Chondrocyte (in vitro differentiated cells): ENCODE measurements at places on chromosomes 4 and X. TPM values are rescaled to one million over a fixed set of nuclear protein-coding genes. Genes with fewer than 3 reads are reported as not detected.
A peak's percentile ranks its signal among the peaks of the same experiment; 100 is the strongest.

GRCh38 chrX:115013705-115014104 lies 3.7 kb downstream of the IL13RA2 start:
- H3K36me3 ChIP-seq: no peaks in the 10 kb centered on the region
- DNase-seq: no peak
- H3K4me1 ChIP-seq: no peaks in the 10 kb centered on the region
- no peak overlapping the region for H3K4me3 ChIP-seq
- no peak overlapping the region for H3K27ac ChIP-seq

- H3K36me3 ChIP-seq: peaks cover 3% of the 10 kb centered on the region
- no peak overlapping the region for H3K4me3 ChIP-seq
- H3K4me1 ChIP-seq: peaks cover 55% of the 10 kb centered on the region
- no peaks in the 10 kb centered on the region for H3K27me3 ChIP-seq
Measured at GRCh38 chr4:53479736-53480525, 102.5 kb downstream of the FIP1L1 start.

DNA sequence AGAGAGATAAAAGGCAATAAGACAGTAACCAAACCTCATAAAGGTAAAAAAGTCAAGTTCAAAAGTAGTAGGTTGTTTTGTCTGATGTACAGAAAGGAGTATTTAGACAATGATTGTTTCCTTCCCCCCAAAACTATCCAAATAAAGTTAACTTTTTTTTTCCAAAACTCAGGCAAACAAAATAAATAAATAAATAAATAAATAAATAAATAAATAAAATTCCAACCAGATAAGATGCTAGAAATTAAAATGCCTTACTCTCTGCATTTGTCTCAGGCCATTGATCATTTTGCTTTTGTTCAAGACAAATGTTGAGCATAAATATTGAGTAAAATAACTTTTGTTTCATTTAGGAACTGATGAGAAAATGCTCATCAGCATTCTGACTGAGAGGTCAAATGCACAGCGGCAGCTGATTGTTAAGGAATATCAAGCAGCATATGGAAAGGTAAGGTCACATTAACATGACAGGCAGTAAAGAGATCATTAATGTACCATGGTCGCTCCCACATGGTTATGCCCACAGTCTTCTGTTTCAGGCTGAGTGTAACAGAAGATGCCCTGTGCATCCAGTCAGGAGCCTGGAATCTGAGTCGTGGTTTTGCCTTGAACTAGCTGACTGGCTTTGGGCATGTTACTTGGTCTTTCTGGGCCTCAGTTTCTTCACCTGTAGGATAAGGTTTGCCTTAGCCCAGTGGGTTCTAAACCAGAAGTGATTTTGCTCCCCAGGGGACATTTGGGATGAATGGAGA lies 27.3 kb downstream of the ANXA3 start:
- no peak overlapping the region for H3K27ac ChIP-seq
- H3K36me3 ChIP-seq: peaks cover 5% of the 10 kb centered on the region
- DNase-seq: no peak
- no peaks in the 10 kb centered on the region for H3K4me1 ChIP-seq

- peak overlapping the region; percentile 55 for H3K27ac ChIP-seq
- peak overlapping the region; percentile 87 for H3K4me3 ChIP-seq
- H3K4me1 ChIP-seq: peaks cover 7% of the 10 kb centered on the region
- no peaks in the 10 kb centered on the region for H3K27me3 ChIP-seq
- DNase-seq: no peak
Measured at GRCh38 chrX:155767876-155768769, 113.0 kb upstream of the VAMP7 start.

GRCh38 chr4:54254915-54255246 lies 25.8 kb downstream of the PDGFRA start:
- H3K27ac ChIP-seq: no peak overlapping the region
- H3K4me1 ChIP-seq: peaks cover 24% of the 10 kb centered on the region
- H3K27me3 ChIP-seq: no peaks in the 10 kb centered on the region
- DNase-seq: no peak
- no peaks in the 10 kb centered on the region for H3K36me3 ChIP-seq

GRCh38 chrX:150164971-150165600 lies 198.0 kb upstream of the MAMLD1 start:
- no peaks in the 10 kb centered on the region for H3K27me3 ChIP-seq
- H3K27ac ChIP-seq: no peak overlapping the region
- H3K4me3 ChIP-seq: no peak overlapping the region
- DNase-seq: no peak
- no peaks in the 10 kb centered on the region for H3K36me3 ChIP-seq

DNA sequence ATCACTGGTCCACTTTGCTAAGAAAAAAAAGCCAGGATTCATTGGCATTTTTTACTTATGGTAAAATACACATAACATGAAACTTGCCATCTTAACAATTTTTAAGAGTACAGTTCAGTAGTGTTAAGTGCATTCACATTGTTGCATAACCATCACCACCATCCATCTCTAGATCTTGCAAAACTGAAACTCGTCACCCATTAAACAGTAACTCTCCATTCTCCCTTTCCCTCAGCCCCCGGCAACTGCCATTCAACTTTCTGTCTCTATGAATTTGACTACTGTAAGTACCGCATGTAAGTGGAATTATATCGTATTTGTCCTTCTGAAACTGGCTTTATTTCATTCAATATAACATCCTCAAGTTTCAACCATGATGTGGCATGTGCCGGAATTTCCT lies 56.3 kb upstream of the LNX1 start:
- DNase-seq: no peak
- no peak overlapping the region for H3K4me3 ChIP-seq
- H3K27ac ChIP-seq: no peak overlapping the region
- no peaks in the 10 kb centered on the region for H3K27me3 ChIP-seq
- H3K4me1 ChIP-seq: peaks cover 12% of the 10 kb centered on the region

GRCh38 chrX:43349363-43349762 lies 306.7 kb upstream of the MAOA start:
- H3K27me3 ChIP-seq: peaks cover 2% of the 10 kb centered on the region
- H3K4me1 ChIP-seq: no peaks in the 10 kb centered on the region
- DNase-seq: no peak

DNA sequence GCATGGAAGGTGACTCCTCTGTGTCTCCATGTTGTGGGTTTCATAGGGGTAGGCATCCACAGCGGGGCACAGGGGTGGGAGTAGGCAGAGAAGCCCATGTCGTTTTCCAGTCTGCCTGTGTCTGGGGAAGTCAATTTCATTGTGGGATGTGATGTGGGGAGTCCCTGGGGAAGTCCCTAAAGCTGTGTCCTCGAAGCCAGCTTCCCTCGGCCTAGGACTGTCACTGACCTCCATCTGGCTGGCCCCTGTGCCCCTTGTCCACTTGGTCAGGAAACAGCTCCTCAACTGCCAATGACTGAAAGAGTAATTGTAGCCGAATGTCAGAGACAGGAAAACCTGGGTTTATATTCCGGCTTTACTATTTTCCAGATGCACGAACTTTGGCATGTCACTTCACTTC lies 109.6 kb downstream of the DRD5 start:
- no peak overlapping the region for H3K27ac ChIP-seq
- no peaks in the 10 kb centered on the region for H3K4me1 ChIP-seq
- no peak overlapping the region for H3K4me3 ChIP-seq
- no peaks in the 10 kb centered on the region for H3K36me3 ChIP-seq
- DNase-seq: no peak

DNA sequence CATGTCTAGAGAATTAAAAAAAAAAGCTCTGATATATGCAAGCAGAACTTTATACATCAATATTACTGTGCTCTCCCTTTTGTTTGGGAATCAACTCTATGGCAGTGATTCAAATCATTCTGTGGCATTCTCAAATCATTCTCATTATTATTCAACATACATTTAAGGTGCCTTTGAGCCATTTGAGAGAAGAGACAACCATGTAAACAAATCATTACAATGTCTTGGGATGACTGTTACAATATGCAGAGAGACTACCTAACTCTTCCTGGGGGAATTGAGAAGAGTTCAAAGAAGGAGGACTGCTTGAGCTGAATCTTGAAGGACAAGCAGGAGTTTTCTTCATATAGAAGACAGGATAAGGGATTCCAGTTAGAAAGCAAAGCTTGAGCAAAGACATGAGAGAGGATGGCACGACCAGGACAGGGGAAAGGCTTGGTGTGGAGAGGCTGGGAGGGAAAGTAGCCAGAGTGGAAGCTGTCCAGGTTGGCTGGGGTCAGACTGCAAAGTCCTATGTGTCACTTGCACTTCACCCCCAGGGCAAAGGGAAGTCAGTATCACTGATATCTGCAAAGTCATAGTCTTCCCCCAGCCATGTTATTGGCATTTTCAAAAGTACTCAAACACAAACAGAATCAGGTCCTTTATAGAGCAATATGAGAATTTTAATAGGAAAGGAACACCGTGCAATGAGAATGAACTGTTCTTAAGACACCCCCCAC lies 9.0 kb downstream of the SEC24D start:
- H3K27me3 ChIP-seq: no peaks in the 10 kb centered on the region
- H3K36me3 ChIP-seq: peaks cover 45% of the 10 kb centered on the region
- peaks cover 89% of the 10 kb centered on the region for H3K4me1 ChIP-seq
- peak overlapping the region; percentile 96 for H3K27ac ChIP-seq

- H3K27me3 ChIP-seq: no peaks in the 10 kb centered on the region
- no peak overlapping the region for H3K4me3 ChIP-seq
- no peak for DNase-seq
- H3K4me1 ChIP-seq: no peaks in the 10 kb centered on the region
- no peaks in the 10 kb centered on the region for H3K36me3 ChIP-seq
- H3K27ac ChIP-seq: no peak overlapping the region
Measured at GRCh38 chr4:184320631-184321030, 103.0 kb upstream of the ENPP6 start.

DNA sequence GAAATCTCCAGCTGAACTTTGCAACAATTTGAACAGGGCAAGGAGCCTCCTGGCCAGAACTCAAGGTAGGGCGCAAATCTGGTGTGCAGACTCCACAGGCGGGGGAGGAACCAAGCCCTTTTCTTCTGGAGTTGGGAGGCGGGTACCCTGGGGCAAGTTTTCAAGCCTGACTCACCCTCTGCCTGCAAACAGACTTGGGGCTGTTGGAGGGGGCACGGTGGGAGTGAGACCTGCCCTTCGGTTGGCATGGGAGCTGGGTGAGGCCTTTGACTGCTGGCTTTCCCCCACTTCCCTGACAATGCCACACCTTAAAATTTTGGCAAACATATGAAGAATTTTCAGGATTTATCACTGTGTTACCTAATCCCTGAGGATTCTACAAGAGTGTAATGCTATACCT lies 709.8 kb upstream of the DIAPH2 start:
- no peaks in the 10 kb centered on the region for H3K36me3 ChIP-seq
- H3K27ac ChIP-seq: no peak overlapping the region
- no peak for DNase-seq

- DNase-seq: no peak
- no peaks in the 10 kb centered on the region for H3K27me3 ChIP-seq
- no peak overlapping the region for H3K4me3 ChIP-seq
Measured at GRCh38 chr4:184146951-184147350, 70.7 kb downstream of the ENPP6 start.

Gene PLXNB3
- total RNA-seq: 8.5 to 36.3 TPM (median 34.8 TPM) in 3 replicates

Gene EGF
- total RNA-seq: 0.87 to 1.4 TPM (median 1.3 TPM) in 3 replicates

Gene RENBP
- 6.5 to 13.4 TPM (median 13.1 TPM) in 3 replicates for total RNA-seq

Gene ANAPC10
- 17.7 to 21.4 TPM (median 18.3 TPM) in 3 replicates for total RNA-seq
